ENCODE measurements at places on chromosomes 2 and 18.

DNA sequence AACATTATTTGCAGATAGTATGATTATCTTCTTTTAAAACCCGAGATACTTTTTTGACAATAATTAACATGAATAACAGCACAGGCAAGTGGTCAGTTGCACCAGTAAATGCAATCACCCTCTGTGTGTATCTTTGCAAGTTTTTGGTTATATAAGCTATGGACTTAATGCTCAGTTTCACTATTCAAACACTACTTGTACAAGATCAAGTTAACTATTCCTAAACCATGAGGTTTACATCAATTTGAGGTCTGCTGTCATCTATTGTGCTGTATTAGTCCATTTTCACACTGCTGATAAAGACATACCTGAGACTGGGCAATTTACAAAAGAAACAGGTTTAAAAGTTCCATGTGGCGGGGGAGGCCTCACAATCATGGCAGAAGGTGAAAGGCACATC is 323.2 kb downstream of the NR4A2 start:
- DNase-seq, result no peak

DNA sequence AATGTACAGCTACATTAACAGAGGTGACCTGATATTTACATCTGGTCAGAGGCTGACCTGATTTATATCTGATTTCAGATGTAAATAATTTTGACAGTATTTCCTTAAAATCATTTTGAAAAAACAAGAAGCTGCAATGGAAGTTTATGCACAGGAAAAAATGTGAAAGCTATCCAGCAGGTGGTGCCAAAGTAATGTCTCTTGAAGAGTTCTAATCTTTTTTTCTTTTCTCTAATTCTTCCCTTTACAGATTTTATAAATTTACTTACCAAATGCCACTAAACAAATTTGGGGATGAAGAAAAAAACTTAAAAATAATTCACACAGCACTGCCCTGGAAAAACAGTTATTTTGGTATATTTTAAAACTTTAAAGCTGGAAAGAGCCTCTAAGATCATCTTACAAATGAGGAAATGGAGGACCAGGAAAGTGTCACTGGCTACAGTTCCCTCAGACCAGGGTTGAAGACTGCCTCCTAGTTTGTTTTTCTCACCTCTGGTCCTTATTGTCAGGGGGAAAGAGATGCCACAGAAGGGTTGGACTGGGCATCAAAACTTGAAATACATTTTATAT is 16.4 kb upstream of the FBLN7 start:
- DNase-seq, result no peak

DNA sequence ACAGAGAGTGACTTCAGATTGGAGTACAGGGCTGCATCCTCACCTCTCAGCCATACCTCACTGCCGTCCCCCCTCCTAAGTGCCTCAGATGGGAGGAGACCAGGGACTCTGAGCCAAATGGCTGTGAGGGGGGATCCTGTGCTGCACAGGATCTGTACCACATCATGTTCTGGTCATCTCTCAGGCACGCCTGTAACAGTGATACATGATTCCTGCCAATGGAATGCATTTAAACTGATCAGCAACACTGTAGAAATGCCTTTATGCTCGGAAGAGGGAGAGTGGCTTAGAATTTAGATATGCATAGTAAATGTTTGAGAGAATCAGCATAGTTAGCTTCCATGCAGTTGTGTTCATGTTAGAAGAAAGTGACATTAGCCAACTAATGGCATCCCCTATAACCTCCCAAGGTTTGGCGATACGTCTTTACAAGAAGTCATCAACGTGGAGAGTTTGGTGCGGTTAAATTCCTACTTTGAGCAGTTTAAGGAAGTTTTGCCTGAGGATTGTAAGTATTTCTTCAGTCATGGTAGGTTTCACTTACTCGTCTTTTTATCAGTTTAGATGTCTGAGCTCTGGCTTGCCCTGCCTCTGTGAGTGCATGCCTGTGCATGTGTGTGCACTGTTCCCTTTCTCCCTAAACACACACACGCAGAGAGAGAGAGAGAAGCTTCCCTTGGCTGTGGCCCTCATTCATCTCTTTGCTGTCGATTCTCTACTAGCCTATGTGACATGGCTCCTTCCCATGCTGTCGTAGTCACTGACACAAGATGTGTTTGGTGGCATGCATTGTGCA is 40.0 kb downstream of the COA5 start:
- DNase-seq, result no peak

DNA sequence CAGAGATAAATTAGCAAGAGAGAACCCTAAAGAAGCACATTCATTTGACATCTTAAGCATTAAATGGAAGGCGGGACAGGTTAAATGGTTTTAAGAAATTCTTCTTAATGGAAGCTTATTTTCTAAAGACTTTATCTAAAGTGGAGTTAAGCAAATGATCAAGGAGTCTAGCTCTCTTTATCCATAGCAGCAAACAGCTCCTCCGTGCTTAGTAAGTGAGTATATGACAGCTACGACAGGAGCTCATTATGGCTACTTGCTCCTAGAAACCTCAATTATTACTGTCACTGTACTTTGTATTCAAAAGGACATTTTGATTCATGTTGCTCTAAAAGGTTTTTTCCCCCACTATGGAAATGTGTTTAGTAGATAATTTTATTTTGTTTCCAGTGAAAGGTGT is 444.9 kb downstream of the TMX3 start:
- no peak for DNase-seq

GRCh38 chr18:78980279-78980771 is 707 bp downstream of the SALL3 start:
- no peak for DNase-seq

GRCh38 chr2:107002735-107003134 is 116.8 kb upstream of the ST6GAL2 start:
- no peak for DNase-seq

GRCh38 chr18:43883886-43884285 is 606.6 kb upstream of the SYT4 start:
- DNase-seq, result no peak
